ENCODE measurements at places on chromosomes 5 and 9.

- DNase-seq, result peak; percentile 28
These were observed 13.2 kb upstream of the CEL start for GRCh38 chr9:133048595-133048994.

- no peak for DNase-seq
These were observed 793 bp upstream of the PKD2L2 start for GRCh38 chr5:137888466-137888862.

GRCh38 chr9:2138646-2139045, 123.5 kb downstream of the SMARCA2 start:
- no peak for DNase-seq

DNA sequence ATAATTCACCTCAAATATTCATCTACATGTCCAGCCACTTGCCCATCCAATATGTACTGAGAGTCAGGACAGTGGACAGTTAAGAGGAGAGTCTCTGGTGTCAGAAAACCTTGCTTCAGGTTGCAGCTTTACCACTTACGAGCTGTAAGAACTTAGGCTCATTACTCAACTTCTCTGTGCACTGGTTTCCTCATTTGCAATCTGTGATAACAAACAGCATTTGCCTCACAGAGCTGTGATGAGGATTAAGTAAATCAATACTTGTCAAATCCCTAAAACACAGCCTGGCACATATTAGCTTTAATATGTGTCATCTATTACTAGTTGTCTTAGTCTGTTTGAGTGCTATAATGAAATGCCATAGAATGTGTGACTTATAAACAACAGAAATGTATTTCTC, 8.6 kb downstream of the GOLGA1 start:
- DNase-seq, result no peak

- no peak for DNase-seq
These were observed 7.0 kb downstream of the DOLK start for GRCh38 chr9:128940271-128940921.

GRCh38 chr5:158976035-158976434, 123.7 kb downstream of the EBF1 start:
- no peak for DNase-seq

DNA sequence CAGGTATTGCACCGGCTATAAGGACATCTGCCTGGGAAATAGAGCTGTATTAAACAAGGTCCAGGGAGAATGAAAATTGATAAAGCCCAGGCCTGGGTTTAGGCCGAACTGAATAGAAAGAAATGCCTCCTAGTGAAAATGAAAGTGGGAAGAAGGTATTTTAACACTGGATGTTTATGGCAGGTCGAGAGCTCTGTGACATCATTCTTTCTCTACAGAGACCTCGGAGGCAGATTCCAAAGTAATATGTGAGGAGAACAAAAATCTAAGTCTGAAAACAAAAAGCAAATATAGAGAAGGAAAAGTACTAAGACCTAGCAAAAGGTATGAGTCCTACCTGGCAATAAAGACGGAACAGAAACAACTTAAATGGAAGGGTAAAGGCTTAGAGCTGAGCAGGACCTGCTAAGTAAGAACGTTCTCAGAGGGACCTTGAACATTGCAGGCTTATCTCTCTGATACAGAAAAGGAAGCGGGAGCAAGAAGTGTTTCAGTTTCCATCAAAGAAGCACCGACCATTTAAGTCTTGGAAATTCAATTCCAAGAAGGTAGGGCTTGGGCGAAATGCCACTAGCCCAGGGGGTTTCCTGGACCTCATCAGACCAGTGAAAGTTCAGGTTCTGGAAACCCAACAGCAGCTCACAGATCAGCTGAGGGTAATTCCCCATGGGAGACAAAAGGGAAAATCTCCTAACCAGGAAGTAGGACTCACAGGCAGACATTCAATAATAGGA, 80.0 kb downstream of the SUSD1 start:
- DNase-seq, result no peak

GRCh38 chr5:91022518-91022917, 360.6 kb downstream of the ARRDC3 start:
- DNase-seq, result no peak

DNA sequence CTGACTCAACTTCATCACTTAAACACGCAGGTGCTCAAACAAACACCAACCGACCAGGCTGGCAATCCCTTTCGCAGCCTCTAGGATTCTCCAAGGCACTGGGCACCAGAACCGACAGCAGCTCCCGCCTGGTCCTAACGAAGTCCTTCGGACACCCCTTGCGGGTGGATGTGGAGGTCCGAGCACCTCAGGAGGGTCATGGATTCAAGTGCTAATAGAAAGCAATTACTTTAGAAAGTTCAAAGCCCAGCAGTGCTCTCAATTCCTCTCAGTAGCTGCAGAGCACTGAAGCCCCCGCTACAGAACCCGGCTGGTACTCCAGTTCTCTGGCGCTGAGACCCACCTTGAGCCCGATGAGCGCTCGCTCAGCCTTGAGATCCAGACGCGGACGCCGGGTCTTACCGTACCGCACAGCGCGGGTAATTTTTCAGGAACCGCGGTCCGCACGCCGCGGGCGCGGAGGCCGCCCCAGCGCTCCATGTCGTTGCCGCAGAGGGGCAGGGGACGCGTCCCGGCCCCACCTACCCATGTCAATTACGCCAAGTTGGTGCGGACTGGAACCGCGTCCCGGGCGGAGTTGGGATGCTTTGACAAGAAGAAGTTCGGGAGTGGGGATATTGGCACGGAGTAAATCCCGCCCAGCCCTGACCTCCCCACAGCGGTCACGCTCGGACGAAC, 638 bp downstream of the MARCHF3 start:
- DNase-seq, result no peak

DNA sequence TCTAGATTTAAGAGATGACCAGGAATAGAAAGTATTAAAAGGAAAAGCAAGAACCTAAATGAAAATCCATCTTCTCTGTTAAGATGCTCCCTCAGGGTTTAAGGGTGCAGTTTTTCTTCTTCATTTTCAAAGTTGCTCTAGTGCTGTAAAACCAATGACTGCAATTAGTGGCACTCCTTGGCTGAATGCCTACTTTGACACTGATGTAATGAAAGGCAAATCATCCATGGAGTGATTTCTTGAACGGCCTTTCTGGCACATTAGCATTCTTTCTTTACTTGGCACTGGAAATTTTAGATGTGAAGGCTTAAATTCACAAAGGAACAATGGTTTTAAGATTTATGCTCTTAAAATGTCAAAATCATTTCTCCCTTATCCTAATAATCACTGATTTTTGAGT, 19.3 kb upstream of the ISCA1 start:
- no peak for DNase-seq

GRCh38 chr9:78029551-78030295, 1.9 kb downstream of the GNAQ start:
- DNase-seq, result no peak

DNA sequence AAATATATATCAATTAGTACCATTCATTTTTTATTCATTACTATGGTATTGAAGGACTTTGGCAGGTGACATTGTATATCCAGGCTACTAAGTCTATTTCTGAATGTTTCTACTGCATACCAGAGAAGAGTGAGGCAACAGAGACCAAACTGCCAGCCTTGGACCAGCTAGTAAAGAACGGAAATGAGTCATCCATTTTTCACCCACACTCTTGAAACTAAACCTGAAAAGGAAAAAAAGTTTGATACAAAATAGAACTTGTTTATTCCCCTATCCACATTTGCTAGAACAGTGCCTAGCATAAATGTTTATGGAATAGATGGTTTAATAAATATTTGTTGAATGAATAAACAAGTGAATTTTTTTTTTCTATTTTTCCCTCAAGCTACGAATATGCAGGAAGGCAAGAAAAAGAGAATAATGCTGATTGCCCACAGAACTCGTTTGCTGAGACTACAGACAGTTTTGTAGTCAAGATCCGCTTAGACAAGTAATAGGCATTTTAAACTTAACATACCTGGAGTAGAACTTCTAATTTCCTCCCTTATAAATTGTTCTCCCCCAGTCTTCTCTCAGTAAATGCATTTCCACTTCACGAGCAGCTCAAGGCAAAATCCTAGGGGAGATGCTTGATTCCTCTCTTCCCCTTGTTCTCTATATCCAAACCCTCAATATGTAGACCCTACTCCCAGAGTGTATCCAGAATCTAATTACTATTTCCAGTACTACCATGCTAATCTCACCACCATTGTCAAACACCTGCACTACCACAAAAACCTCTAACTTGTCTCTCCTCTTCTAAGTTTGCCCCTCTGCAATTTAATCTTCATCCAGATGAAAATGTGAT, 146.2 kb upstream of the RASA1 start:
- DNase-seq, result no peak

DNA sequence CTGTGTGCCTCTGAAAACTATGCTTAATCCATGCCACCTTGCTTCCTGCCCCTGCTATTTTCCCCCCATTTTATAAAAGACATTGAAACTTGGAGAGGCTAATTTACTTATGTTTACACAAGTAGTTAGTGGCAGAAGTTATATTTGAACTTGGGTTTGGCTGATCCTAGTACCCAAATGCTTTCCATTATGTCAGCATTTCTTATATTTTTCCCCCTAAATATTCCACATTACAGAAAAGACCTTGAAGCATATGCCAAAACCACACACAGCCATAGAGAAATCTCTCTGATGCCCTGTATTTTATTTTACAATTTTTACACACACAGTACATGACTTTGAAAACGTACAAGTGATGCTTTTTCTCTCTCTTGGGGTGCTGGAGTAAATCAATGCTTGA, 11.2 kb downstream of the C1QTNF2 start:
- no peak for DNase-seq

GRCh38 chr9:22102146-22103053, 93.3 kb upstream of the CDKN2B start:
- no peak for DNase-seq

DNA sequence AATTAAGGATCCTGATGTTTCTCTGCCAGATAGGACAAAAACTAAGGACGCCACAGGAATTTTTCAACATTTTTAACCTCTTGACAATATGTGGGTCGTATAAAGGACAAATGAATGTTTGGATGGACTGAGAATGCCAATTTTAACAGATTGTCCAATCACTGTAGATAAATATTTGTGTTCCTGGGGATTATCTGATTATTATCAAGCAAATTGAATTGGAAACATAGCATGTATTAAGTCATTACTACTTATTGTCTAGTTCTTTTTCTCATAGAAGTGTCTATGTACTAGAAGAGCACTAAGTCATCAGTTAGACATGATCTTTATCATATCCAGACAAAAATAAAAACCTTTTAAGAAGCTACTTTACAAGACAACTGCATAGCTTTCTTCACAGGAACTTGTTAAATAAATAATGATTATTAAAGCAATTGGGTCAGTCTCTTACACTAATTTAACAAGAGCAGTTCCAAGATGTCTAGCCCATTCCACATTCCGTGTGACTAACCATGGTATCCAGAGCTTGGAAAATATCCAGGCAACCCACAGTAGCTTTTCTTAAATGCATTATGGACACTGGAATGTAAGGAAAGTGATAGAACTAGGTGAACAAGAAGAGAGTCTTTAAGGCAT, 127.5 kb upstream of the CDKN2B start:
- no peak for DNase-seq

GRCh38 chr5:17005107-17005828, 69.2 kb upstream of the MYO10 start:
- DNase-seq, result no peak

GRCh38 chr5:20604992-20605391, 617.0 kb upstream of the CDH18 start:
- DNase-seq, result no peak

DNA sequence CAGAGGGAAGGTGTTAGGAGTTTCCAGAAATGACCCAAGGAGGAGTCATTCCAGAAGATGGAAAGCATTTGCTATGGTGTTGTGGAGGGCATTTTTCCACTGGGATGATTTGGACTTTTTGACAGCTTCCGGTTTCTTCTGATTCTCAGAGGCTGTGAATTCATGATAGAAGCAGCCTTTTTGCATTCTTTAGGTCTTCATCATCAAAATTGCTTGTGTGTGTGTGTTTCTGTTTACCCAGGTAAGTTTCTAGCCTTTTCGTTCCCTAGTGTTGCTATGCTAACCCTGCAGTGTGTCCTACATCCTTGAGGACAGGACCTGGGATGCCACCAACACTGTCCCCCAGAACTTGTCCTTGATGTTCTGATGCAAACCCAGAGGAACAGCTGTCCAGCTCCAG, 19.6 kb downstream of the IRX1 start:
- DNase-seq, result no peak

DNA sequence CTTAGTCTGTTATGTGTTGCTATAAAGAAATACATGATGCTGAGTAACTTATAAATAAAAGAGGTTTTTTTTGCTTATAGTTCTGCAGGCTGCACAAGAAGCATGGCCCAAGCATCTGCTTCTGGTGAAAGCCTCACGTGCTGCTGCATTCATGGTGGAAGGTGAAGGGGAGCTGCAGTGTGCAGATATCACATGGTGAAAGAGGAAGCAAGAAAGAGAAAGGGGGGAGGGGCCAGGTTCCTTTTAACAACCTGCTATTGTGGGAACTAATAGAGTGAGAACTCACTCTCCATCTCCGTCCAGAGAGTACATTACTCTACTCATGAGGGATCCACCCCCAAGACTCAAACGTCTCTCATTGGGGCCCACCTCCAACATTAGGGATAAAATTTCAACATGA, 12.5 kb upstream of the PARP8 start:
- no peak for DNase-seq

DNA sequence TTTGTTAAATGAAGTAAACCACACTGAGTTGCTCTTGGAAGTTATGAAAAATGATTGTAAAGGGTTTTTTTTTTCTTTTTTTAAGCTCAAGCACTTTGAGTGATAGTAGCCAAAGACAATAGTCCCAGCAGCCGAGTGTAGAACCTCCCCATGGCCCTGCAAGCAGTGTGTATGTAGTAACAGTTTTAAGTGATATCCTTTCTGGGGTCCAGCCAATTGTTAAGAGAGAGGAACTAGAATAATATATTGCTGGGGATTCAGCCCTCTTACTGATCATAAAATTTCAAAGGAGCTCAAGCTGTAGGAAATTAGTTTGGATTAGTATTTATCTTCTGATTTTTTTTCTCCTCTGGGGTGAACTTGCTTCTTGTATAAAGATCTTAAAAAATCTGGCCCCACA, 43.2 kb downstream of the NPR3 start:
- DNase-seq, result no peak

- DNase-seq, result no peak
These were observed 103.8 kb downstream of the MAP1B start for GRCh38 chr5:72210888-72211678.

DNA sequence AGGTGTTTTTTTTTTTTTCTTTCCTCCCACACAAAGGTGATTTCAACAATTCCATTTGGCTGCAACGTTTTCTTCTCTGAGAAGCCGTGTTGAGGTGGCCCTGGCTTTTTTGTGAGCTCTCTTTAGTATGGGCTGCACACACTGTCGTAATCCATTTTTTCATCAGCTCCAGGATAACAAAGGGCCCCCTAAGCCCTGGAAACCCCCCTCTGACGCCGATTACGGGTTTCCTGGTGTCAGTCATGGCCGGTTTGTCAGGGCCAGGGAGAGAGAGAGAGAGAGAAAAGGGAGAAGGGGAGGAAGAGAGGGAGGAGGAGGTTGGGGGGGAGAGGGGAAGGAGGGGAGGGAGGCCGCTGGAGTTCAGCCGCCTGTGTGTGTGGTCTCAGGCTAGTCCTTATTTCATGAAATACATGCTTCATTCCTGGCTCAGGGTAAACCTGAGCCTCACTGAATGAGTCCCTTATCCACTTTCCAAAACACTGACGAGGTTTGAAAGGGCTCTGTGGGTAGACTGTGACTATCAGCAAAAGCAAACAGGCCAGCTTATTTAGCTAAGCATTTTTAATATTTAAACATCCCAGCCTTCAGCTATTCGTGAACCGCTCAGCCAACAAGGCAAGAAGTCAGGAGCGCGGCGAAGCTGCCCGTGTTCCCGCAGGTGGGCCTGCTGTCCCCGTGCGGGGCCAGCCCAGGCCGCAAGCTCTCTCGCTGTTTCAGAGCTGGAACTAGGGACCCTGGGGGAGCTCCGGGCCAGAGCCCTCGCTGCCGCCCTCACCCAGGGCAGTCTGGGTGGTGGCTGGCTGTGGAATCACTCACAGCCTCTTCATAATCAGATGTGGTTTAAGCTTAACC, 172.8 kb downstream of the ERCC6L2 start:
- DNase-seq, result no peak
